ENCODE measurements at places on chromosomes 5 and 9.

GRCh38 chr9:70020991-70021571 is 22.6 kb upstream of the MAMDC2 start:
- no peak for DNase-seq

DNA sequence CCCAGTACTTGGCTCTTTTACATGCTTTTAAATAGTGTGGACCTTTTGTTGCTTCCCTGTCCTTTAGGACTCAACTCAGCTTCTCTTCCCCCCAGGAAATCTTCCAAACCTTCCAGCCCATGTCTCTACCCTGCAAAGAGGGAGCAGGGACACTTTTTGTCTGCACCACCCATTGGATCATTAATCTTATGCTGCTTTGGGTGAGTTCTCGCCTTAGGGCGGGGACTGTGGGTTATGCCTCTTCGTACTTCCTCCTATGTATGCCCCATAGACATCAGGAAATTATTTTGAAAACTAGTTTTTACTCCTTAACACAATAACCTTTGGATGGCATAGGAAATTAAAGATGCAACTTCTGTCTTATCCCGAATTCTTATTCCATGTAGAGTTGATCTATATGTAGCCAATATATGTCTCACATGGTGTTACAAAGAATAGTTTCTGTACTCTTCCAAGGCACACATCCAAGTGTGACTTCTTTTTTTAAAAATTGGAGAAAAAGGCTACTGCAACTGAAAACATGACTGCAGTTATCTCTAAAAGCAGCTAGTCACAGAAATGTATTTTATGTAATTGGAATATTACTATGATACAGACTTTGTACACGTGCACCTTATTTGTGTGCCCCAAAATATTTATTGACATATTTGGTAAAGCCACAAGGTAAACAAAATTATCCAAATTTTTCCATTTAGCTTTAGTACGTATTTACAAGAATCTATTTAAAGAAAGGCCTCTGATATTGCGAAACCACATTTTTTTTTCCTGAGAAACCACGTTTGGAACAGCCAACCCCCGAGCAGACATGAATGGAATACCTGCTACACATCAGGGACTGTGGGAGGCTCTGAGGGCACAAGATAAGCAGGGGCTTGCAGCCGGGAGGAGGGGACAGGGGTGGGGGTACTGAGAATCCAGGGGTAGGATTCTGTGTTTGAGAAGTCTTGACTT is 133.6 kb downstream of the WDR41 start:
- no peak for DNase-seq

GRCh38 chr5:125584140-125584520 is 837.7 kb upstream of the ZNF608 start:
- no peak for DNase-seq

- DNase-seq: no peak
Observed at GRCh38 chr9:20684875-20685696, 1.0 kb downstream of the FOCAD start.

DNA sequence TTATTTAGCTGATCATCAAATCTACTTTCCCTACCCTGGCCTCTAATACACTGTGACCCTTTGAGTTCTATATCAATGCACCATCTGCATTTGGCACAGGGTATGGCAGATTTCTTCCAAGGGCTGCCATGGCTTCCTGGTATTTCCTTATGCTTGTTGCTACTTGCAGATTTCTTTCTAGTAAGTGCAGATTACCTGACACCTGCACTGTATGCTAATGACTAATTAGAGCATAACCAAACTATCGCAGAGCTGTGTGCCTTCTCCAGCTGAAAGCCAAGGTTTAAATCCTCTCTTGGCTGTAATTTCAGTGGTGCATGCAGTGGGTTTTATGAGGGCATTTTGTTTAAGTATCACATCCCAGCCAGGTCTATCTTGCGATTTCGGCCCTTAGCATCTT is 293.7 kb downstream of the KIF4B start:
- DNase-seq: no peak

All from suprapubic skin (tissue), 4 donors.